NCI-H526 (cell line): ENCODE measurements at places on chromosomes 16 and 17.

GRCh38 chr16:19105891-19106624 is 7.7 kb upstream of the ITPRIPL2 start:
- no peak for DNase-seq

- DNase-seq = no peak
Measured at GRCh38 chr17:6163612-6164333, 93.6 kb downstream of the WSCD1 start.

DNA sequence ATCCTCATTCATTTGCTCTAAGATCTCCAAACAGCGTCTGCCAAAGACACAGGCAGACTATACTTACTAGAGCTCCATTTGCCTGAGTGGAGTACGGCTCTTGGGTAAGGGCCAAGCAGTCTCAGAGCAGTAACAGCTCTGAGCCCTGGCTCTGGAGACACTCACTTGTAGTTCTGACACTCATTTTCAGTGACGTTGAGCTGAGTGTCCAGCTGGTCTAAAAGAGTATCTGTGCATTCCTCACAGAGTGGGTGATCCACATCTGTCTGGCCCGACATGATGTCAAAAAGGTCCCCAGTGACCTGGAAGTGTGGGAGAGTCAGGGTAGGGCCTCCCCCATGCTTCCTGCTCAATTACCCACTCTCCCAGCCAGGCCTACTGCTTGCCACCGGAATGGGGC is 5.7 kb downstream of the BECN1 start:
- DNase-seq = no peak

GRCh38 chr17:27324771-27325339 is 30.9 kb downstream of the WSB1 start:
- DNase-seq = no peak

DNA sequence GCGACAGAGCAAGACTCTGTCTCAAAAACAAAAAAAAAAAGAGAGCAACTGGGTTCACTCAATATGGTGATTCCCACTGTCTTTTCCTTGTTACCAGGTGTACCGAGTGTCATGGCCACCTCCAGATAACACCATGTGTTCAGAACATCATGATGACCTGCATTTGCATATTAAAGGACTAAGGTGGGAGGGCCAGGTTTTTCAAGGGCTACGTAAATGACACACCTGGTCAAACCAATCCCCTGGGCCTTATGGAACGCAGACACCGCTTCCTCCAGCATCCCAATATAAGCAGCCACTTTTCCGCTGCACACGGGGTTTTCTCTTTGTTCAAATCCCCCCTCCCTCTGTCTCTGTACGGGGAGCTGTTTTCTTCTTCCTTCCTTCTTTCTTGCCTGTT is 29.3 kb downstream of the WSCD1 start:
- peak; percentile 18 for DNase-seq

GRCh38 chr16:53745753-53746266 is 41.9 kb downstream of the FTO start:
- DNase-seq = peak; percentile 18

DNA sequence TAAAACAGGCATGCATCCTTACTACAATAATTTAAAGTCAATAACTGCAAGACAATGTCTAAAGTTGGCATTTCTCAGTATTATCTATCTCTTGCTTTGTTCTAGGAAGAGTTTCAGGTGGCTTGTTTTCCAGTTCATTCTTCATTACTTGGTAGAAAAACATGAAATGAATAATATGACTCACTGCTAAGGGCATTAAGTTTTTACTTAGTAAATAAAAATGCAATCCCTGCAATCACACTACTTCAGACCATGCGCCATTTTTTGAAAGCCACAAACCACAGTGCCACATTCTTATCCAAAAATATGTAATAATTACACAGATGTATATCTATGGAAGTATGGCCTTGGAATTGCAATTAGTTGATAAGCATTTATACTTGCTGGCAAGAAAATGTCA is 55.4 kb downstream of the CREBBP start:
- DNase-seq = no peak

DNA sequence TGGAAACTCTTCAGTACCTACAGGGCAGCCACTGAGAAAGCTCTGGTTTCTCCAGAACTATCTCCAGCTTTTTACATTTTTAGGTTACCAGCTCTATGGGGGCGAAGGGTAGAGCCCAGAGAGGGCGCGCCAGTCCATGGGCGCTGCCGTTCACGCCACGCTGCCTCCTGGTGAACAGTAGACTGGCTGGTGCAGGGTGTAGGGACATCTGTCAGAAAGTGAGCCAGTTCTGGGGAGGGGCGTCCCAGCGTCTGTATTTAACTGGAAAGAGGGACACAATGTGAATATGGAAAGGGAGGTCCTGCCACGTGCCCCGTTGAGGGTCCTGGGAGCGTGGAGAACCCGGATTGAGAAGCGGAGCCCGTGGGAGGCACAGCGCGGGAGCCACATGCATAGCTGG is 16.4 kb upstream of the CLEC18A start:
- DNase-seq = no peak

DNA sequence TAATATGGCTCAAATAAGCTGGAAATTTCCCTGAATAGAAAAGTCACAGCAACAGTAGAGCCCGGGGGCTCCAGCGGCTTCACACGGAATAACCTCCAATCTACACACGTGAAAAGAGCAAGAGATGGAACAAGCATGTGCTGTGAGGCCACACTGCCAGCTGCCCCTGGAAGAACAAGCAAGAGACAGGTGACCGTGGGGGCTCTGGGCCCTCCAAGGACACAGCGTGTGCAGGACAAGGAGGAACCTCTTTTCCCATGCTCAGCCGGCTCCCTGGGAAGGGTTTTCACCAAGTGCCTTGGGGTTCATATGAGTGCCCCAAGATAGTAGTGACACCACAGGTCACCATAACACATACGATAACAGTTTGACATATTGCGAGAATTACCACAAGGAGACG is 110.2 kb upstream of the ZNF750 start:
- no peak for DNase-seq

- DNase-seq = no peak
Measured at GRCh38 chr17:10623737-10624338, 33.3 kb downstream of the MYH3 start.

DNA sequence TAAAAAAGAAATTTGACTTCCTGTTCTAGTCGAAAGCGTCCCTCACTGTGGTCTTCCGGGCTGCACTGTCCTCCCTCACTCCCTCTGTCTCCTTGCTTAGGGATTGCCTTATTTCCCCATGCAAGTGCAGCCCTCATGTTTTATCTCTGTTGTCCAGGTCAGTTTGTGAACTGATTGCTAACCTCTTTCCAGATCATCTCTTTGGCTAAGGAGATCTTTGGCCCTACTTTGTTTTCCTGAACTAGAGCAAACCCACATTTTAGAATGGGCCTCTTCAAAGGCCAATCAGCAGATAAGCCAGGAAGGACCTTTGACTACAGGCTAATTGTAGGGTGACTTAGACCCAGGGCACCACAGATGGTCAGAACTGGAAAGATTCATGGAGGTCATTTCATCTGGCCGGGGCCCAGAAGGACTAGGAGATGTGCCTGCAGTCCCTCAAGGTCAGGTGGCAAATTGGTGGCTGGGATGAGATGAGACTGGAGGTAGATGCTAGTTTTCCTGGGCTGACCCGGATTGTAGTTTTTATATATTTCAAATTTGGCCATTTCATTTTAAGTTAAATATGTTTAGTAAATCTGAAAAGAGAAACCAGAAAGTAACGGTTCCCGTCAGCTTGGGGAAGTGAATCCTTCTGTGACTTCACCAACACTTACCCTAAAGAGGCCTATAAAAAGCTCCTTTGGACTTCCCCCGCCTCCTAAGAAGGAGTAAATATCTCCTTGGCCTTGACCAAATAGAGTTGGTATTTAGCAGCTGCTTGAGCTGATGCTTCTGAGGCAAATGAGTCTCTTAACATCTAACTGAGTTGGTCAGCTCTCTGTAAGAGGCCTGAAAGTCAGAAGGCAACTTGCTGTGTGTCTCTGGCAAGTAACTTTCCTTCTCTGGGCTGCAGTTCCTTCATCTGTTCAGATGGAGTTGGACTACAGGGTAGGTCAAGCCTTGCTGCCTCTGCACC is 6.2 kb upstream of the SLC25A19 start:
- DNase-seq = no peak

GRCh38 chr17:50072925-50073324 is 17.0 kb downstream of the ITGA3 start:
- no peak for DNase-seq

- DNase-seq = no peak
Measured at GRCh38 chr17:915538-916201, 63.9 kb downstream of the NXN start.

GRCh38 chr17:34556931-34557330 is 22.5 kb upstream of the TMEM132E start:
- DNase-seq = no peak
